ENCODE measurements at places on chromosomes 13 and 19.

GRCh38 chr13:35144166-35144890 is 202.3 kb downstream of the NBEA start:
- DNase-seq = no peak

- no peak for DNase-seq
Measured at GRCh38 chr13:23146811-23147625, 33.8 kb upstream of the SGCG start.

DNA sequence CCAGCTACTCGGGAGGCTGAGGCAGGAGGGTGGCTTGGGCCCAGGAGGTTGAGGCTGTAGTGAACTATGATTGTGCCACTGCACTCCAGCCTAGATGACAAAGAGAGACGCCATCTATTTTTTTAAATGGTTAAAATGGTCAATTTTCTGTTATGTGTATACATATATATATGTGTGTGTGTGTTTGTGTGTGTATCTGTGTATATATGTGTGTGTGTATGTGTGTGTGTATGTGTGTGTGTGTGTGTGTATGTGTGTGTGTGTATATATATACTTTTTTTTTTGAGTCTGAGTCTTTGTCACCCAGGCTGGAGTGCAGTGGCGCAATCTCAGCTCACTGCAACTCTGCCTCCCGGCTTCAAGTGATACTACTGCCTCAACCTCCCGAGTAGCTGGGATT is 42.9 kb upstream of the KLF2 start:
- DNase-seq = no peak

DNA sequence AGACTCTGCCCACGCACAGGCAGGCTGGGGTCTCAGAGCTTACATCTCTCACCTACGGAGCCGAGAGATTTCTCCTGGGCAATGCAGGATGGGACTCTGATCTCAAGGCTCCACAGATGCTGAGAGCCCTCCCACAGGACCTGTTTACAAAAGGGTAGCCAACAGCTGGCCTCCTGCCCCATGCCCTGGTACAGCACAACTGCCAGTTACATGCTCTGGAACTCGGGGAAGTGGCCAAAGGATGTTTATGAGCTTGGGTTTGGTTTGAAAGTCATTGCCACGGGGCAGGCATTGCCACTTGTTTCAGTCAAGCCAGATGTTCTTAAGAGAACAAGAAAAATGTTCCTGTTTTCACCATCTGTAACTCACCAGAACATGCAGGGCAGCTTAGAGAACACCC is 3.5 kb downstream of the DHRS12 start:
- no peak for DNase-seq

- DNase-seq = no peak
Measured at GRCh38 chr19:1250437-1251260, 2.3 kb downstream of the MIDN start.

DNA sequence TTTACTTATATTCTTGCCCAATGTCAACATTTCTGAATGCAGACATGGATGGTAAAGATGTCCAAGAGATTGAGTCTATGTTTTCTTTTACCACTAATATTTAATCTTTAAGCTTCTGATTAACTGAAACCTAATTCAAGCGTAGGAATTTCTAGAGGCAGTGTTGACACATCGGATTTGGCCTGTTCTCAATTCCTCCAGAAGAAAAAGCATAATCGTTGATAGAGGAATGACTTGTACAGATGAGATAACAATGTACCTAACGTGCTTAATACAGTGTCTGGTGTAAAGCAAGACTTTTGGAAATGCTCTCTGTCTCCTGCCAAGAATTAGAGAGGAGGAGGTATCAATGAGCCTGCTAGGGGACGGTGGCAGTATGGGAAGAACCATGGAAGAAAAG is 35.2 kb downstream of the SLC15A1 start:
- no peak for DNase-seq

DNA sequence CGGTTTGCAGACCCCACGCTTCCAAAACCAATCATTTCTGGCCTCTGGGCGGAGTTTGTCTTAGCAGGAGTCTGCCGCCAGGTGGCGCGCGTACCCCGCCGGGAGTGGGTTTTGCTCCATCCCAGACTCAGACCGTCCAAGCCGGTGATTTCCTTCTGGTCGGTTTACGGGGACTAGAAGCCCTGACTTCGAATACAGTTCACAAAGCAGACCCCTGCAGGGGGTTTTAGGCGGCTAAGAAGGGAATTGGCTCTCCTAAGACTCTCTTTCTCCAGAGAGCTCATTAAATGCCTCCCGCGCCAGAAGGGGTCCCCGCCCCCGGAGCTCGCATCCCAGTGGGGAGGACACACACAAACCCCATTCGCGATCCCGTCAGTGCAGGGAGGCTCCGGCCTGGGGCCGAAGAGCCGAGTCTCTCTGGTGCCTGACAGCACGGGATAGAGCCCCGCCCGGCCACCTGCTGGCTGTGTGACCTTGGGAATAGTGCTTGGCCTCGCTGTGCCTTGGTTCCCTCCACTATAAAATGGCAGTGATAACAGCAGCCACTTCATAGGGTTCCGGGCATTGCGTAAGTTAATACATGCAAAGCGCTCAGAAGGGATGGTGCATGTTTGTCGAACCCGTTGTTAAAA is 8.6 kb upstream of the NUP62 start:
- peak; percentile 82 for DNase-seq
